ENCODE measurements at places on chromosomes 13 and 19.

GRCh38 chr19:799076-799881, 2.0 kb downstream of the PTBP1 start:
- peak; percentile 7 for DNase-seq

DNA sequence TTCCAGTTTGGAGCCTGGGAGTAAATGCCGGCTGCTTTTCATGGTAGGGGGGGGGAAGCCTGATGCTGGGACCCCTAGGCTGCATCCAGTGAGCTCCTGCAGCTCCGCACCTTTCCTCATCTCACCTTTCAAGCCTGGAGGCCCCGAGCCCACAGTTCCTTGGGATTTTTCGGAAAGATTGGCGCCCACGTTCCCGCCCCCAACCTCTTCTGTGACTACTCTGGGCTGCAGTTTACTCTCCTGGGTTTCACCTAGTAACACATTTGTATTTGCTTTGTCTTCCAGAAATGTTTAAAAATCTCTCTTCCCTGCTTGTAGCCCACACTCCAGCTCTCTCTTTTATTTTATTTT, 51.9 kb upstream of the SPATA13 start:
- DNase-seq, result no peak

- DNase-seq, result no peak
Observed at GRCh38 chr13:32063619-32064233, 32.2 kb downstream of the FRY start.

- DNase-seq, result no peak
Observed at GRCh38 chr13:21235174-21235573, 58.7 kb downstream of the MRPL57 start.

DNA sequence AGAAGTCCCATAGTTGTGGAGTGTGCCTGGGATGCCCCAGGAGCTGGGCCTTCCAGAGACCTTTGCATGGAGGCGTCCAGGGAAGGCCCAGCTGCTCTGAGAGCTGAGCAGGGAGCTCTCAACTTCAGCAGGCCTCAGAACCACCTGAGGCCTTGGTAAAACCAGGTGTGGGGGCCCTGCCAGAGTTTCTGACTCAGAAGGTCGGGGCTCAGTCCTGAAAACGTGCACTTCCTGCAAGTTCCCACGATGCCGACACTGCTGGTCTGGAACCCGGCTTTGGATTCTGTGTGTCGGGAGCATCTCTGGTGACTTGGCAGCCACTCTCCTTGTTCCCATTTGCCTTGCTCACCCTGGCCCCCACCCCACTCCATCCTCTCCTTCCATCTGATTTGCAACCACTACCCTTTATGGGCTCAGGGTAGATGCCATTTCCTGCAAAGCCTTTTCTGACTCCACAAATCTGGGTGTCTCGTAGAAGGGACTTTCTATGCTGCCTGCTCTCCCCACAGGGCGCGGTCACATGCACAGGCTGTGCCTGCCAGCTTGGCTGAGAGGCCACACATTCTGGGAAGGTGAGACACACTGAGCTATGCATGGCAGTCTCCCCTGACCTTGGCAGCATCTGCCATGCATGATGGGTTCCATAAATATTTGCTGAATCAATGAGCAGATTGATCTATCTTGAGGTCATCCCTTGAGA, 244.7 kb downstream of the COL4A1 start:
- no peak for DNase-seq

DNA sequence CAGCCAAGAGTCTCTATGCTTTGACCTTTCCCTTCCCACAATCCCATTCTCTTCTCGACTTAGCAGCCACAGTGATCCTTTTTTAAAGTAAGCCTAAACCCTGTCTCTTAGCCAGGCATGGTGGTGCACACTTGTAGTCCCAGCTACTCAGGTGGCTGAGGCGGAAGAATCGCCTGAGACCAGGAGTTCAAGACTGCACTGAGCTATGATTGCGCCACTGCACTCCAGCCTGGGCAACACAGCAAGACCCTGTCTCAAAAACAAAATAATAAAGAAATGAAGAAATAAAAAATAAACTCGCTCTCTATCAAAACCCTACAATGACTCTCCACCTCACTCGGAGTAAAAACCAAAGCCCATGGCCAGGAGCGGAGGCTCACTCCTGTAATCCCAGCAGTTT, 14.7 kb downstream of the TEX101 start:
- no peak for DNase-seq

All from CD4-positive, alpha-beta T cell treated with Interleukin-2 at 100 ng/mL for 4 hours (primary cell).